H9 (cell line): ENCODE measurements at places on chromosomes 5 and 9. TPM values are rescaled to one million over a fixed set of nuclear protein-coding genes. Genes with fewer than 3 reads are reported as not detected.

DNA sequence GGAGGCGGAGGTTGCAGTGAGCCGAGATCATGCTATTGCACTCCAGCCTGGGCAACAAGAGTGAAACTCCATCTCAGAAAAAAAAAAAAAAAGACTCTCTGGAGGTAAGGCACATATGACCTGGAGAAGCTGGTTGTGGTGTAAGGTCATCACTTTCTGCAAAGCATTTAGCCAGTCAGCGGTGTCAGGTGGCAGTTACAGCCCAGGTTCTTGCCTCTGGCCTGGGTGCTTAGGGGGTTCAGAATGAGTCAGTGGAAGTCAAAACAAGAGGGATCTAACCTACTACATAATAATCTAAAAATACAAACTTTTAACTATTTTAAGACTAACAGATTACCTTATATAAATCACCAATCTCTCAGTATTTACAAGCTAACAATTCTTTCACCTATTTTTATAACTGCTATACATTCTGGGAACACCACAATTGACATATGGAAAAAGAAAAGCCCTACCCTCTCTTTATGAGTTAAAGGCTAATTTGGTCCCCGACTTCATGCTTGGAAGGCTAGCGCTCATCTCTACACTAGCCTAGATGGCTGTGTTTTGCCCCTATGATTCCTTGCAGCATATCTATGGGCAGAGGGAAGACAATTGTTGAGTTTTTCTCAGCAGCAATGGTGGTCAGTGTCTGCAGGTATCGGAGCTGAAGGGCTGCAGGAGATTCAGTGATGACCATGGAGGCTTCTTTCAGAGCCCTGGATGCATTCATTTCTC, 29.2 kb downstream of the STOM start:
- no peak for DNase-seq

- no peak for DNase-seq
These were observed 69.6 kb downstream of the CWC27 start for GRCh38 chr5:64838376-64838775.

- DNase-seq: no peak
These were observed 21.1 kb upstream of the NOTCH1 start for GRCh38 chr9:136566901-136567300.

GRCh38 chr5:39040875-39041274, 33.3 kb downstream of the RICTOR start:
- DNase-seq: no peak

DNA sequence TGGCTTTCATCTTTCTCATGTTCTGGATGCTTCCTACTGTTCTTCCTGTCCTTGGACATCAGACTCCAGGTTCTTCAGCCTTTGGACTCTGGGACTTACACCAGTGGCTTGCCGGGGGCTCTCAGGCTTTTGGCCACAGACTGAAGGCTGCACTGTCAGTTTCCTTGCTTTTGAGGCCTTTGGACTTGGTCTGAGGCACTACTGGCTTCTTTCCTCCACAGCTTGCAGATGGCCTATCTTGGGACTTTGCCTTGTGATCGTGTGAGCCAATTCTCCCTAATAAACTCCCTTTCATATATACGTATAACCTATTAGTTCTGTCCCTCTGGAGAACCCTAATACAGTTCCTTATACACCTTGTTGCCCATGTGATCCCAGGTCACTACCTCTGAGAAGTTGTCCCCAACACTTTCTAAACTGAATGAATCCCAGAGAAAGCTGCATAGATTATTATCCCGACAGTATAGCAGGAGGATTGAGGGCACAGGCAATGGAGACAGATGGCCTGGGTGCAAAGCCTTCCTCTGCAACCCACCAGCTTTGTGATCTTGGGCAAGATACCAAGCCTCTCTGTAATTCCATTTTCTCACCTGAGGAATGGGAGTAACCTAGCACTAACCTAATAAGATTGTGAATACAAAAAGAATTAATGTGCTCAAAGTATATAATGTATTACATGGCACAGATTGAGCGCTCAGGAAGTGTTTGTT, 449.6 kb upstream of the BRINP1 start:
- no peak for DNase-seq

DNA sequence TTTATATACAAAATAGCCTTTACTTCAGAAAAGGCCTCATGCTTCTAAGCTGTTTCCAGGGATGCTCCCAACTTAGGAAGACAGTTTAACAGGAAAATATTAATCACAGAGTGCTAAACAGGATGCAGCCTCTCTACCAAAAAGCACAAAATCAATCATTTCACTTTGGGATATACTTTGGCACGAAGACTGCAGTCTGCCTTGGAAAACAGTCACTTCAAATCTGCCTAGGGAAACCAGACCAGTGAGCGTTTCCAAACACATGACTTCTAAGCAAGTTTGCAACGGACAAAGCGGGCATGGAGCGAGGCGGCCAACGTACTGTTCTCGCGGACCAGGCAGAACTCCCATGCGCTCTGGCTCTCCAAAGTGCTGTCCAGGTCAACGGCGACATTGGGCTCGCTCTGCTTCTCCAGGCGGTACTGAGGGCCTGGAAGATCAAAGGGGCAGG, 201.0 kb downstream of the MAPKAP1 start:
- DNase-seq: no peak

- no peak for DNase-seq
These were observed 42.4 kb downstream of the STX17 start for GRCh38 chr9:99948896-99949295.

DNA sequence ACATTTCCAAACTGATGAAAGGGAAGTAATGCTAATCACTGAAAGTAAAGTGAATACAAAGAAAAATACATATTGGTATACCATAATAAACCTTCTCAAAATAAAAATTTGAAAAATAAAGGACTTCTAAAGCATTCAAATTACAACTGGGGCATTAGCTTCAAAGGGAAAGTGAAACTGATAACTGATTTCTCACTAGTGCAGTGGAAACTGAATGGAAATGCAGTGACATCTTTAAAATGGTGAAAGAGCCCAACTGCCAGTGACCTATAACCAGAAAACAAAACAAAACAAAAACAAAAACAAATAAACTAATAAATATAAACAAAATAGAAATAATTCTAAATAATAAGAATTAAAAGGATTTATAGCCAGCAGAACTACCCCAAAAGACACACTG, 297.5 kb upstream of the GRIN3A start:
- no peak for DNase-seq

GRCh38 chr5:168443950-168444700, 42.1 kb upstream of the RARS1 start:
- no peak for DNase-seq

GRCh38 chr9:135345775-135346433, 133.7 kb upstream of the PPP1R26 start:
- no peak for DNase-seq

- no peak for DNase-seq
These were observed 85.1 kb upstream of the SPOCK1 start for GRCh38 chr5:137584262-137584661.

DNA sequence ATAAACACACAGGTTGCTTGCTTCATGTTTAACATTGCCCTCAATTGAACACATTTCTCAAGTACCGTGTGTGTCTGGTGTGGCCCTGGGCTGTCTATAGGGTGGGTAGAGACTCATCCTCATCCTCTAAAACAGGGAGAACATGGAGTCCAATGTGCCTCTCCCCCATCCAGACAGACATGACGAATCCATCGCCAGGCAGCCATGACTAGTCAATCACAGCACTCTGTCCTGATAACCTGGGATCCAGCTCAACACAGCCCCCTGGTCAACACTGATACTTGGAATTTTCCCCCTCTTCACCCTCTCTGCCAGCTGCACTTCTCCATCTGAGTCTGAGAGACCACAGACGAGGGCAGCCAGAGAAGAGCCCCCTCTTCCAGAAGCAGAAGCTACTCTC, 10.7 kb upstream of the NTNG2 start:
- no peak for DNase-seq

DNA sequence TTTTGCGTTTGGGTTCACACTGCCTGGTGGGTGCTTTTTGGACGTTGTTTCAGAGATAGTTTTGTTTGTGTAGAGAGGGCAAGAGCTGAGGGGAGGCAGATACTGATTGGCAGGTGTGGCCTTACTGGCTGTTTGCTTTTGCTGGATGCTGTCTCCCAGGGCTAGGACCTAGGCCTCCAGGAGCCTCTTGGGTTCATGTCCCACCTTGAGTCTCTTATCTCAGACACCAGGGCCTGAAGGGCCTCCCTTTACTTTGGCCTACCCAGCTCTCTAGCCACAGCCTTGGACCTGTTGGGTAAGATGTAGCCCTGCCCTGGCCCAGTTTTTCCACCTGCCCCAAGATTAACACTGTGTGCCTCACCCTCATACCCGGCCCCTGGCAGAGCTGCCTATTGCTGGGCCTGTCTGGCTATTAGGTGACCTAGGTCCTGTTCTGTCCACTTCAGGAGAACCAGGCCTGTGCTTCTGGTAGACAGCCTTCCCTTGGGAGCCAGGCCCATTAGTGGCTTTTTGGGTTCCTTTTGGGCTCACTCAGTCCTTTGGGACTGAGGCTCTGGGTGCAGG, 13.4 kb downstream of the PTPA start:
- DNase-seq: no peak

- DNase-seq: no peak
These were observed 48.5 kb upstream of the SNCAIP start for GRCh38 chr5:122263352-122264030.

DNA sequence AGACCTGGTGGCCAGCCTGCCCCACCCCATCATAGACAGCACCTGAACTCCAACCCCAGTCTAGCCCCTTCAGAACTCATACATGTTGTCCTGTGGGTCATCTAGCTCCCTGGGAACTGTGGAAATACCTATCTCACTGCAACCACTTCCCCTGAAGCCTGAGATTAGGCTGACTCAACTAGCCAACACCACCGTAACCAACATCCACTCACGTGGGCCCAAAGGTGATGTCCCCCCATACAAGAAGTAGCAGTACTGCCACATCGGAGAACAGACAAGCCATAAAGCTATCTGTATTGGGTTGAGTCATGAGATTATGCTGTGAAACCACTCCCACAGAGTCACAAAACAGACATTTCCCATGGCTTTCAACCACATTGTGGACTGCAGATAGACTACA, 46.6 kb downstream of the OSMR start:
- DNase-seq: no peak

- no peak for DNase-seq
These were observed 521.3 kb downstream of the EFNA5 start for GRCh38 chr5:107149243-107150005.

- DNase-seq: no peak
These were observed 46.7 kb downstream of the TGFBI start for GRCh38 chr5:136075466-136075891.

DNA sequence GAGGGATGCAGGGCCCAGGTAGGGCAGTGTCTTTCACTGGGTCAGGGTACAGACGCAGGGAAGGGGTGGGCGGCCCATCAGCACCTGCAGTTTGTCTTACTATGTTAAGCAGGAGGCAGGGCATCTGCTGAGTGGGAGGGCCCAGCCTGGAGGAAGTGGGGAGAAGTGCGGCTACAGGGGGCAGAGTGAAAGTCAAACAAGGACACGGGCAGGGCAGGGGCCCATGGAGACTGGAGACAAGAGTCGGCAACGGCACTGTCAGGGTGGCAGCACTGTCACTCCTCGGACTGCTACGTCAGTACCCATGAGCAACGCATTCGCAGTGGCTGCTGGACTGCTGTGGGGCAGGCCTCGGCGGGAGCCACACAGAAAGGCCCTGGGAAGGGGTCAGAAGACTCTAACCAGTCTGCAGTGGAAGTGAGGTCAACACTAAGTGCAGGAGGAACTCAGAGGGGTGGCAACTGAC, 19.7 kb downstream of the CAMSAP1 start:
- peak; percentile 81 for DNase-seq

GRCh38 chr5:61178702-61179101, 16.4 kb upstream of the SMIM15 start:
- no peak for DNase-seq

DNA sequence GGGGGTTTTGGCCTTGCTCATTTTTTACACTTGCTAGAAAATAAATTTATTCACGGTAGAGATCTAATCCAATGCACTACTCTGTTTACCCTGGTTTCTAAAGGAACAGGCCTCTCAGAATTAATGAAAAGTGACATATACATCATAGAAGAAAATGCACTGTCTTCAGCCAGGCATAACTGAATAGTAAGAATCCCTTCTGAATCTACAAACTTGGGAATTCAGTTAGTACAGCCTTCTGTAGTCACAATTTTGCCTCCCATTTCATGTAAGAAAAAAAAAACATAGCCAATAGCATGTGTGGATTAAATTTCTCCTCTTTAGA, 197.3 kb downstream of the CAAP1 start:
- DNase-seq: no peak

DNA sequence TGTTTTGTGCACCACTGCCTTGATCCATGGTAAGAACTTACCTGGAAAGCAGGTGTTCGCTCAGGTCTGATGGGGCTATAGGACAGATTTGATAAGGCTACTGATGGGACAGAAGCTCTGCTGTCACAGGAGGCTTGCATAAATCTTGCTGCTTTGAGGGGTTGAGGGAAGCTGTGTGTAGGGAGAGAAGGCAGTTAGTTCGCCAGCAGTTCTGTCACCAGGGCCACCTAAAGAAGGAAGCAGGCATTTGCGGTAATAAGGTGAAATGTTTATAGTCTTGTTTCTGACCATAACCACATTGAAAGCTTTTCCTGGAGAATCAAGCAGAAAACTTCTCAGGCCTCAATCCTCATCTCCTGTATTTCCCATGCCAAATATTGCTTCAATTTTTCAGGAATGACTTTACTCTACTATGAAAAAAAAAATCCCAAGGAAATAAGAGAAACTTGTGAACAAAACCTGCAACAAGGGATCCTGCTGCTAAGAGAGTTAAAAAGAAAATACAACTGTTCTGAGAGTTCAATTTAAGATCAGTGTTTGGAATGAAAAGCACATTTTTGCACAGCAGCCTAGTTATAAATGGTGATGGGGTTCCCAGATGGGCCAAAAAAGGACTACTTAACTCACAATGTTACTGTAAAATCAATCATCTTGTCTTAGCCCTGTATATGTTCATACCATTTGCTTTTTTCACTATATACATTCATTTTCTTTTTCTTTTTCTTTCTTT, 122.0 kb upstream of the RANBP3L start:
- DNase-seq: no peak

- DNase-seq: no peak
These were observed 268.2 kb upstream of the RFX3 start for GRCh38 chr9:3793971-3794383.

- no peak for DNase-seq
These were observed 71.2 kb upstream of the TBC1D2 start for GRCh38 chr9:98326459-98327248.

- no peak for DNase-seq
These were observed 73.8 kb downstream of the MAPKAP1 start for GRCh38 chr9:125633116-125633745.

GRCh38 chr9:116661037-116661954, 25.8 kb upstream of the TRIM32 start:
- DNase-seq: peak; percentile 41

The CEL gene
- 3.6 and 4.0 TPM in 2 replicates for total RNA-seq

The SLC25A2 gene
- not detected in 2 replicates for total RNA-seq

The B4GALT7 gene
- 26.3 TPM in 2 replicates for total RNA-seq

The SLIT3 gene
- total RNA-seq: 0.75 and 0.92 TPM in 2 replicates

The LCN15 gene
- 0.61 TPM in 1 of 2 replicates, not detected in the other for total RNA-seq

The PPIC gene
- total RNA-seq: 10.8 and 11.9 TPM in 2 replicates

The ALDOB gene
- total RNA-seq: not detected in 2 replicates

The ENG gene
- total RNA-seq: 1.8 and 2.1 TPM in 2 replicates

The ZMYND19 gene
- total RNA-seq: 79.2 and 82.3 TPM in 2 replicates

The ZNF454 gene
- not detected in 2 replicates for total RNA-seq

The PCDHA8 gene
- 0.57 and 0.79 TPM in 2 replicates for total RNA-seq

The BARX1 gene
- total RNA-seq: 1.2 TPM in 2 replicates

The PCDHA6 gene
- total RNA-seq: 4.5 and 4.9 TPM in 2 replicates

The CXXC5 gene
- total RNA-seq: 105 and 107 TPM in 2 replicates
